ENCODE measurements at places on chromosomes 3 and 15.

DNA sequence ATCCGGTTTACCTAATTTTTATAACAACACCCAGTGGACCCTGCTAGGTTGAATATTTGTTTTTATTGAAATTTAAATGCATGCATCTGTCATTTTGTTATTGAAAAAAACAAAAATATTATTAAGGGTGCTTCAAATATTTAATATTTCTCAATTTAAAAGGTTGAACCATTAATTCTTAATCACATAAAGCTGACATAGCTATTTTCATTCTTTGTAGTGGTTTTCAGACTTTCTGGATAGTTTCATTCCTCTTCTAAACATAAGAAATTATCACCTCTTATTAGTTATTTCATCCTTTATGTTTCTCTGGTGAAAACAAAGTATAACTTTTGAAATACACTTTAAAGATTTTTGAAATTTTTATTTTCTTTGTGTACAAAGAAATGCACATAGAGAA, 369.9 kb upstream of the PLSCR5 start:
- H3K4me1 ChIP-seq, result no peaks in the 10 kb centered on the region
- DNase-seq, result no peak

DNA sequence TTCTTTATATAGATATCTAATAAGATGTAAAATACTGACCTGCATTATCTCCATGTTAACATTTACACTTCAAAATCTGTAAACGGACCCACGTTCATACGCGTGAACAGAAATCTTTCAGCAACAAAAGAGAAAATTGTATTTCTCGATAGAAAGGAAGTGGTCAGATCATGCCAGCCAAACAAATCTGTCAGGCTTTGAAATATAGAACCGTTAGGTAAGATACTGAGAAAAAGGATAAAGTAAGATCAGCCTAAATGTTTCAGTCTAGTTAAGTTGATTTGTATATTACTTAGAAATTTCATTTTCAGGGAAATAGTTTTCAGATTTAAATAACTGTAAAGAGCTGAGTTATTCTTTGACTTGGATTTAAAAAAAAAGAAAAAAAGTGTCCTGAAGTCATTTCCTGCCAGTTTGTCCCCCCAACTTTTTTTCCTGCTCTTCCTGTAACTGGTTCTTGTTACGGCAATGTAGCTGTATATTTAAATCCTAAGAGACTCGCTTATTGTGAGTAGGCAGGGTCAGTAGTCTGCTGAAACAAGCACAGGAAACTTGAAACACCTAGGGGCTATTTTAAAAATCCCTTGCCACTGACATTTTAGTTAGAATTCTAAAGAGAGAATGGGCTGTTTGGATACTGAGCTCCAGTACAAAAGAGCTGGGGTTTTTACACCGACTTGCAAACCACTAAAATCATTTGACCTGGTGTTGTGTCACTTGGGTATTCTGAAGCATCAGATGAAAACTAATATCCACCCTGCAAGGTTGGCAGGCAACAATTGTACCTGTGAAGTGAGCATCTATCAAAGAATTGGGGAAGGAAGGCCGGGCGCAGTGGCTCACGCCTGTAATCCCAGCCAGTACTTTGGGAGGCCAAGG, 237.5 kb downstream of the UBE2E2 start:
- peaks cover 42% of the 10 kb centered on the region for H3K4me1 ChIP-seq
- peaks cover 26% of the 10 kb centered on the region for H3K27me3 ChIP-seq
- DNase-seq, result no peak
- no peaks in the 10 kb centered on the region for H3K36me3 ChIP-seq
- peak overlapping the region; percentile 49 for H3K4me3 ChIP-seq

DNA sequence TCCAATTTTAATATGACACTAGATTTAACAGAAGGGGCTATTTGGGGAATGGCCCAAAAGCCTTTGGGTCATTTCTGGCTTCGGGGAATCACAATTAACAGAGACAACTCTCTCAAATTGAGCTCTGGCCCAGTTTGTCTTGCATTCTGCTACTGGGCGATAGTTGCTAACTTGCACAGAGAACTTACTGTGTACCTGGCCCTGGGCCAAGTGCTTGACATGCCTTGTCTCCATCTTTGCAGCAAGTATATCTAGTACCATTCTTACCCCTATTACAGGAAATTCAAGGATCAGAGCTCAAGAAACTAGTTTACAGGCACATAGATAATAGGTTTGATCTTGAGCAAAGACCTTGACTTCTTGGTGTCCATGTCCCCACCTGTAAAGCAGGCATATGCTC, 175.7 kb downstream of the TMEM108 start:
- H3K4me1 ChIP-seq, result peaks cover 13% of the 10 kb centered on the region
- no peaks in the 10 kb centered on the region for H3K27me3 ChIP-seq
- no peak for DNase-seq
- no peaks in the 10 kb centered on the region for H3K36me3 ChIP-seq
- H3K27ac ChIP-seq, result no peak overlapping the region

DNA sequence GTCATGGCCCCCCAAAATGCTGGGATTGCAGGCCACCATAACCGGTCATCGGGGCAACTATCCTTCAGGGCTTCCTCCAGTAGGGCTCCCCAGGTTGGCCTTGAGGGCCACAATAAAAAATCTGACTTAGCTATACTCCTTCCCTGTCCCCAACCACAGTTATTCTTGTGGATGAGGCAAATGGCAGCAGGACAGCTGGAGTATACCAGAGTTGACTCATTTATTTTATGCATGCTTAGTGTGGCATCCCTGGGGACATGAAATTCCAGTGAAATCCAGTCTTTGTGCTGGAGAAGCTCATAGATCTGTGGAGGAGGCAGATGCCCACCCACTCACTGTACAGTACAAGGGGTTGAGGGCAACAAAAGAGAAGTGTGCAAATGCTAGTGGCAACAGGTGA, 109.5 kb downstream of the RORA start:
- H3K4me1 ChIP-seq, result no peaks in the 10 kb centered on the region
- no peak for DNase-seq
- no peaks in the 10 kb centered on the region for H3K36me3 ChIP-seq
- H3K27me3 ChIP-seq, result peaks cover 18% of the 10 kb centered on the region
- H3K27ac ChIP-seq, result no peak overlapping the region
- no peak overlapping the region for H3K4me3 ChIP-seq

GRCh38 chr3:127206154-127206553, 13.2 kb downstream of the PRR23E start:
- peaks cover 3% of the 10 kb centered on the region for H3K36me3 ChIP-seq
- DNase-seq, result no peak
- no peak overlapping the region for H3K27ac ChIP-seq
- H3K27me3 ChIP-seq, result no peaks in the 10 kb centered on the region
- H3K4me1 ChIP-seq, result no peaks in the 10 kb centered on the region

DNA sequence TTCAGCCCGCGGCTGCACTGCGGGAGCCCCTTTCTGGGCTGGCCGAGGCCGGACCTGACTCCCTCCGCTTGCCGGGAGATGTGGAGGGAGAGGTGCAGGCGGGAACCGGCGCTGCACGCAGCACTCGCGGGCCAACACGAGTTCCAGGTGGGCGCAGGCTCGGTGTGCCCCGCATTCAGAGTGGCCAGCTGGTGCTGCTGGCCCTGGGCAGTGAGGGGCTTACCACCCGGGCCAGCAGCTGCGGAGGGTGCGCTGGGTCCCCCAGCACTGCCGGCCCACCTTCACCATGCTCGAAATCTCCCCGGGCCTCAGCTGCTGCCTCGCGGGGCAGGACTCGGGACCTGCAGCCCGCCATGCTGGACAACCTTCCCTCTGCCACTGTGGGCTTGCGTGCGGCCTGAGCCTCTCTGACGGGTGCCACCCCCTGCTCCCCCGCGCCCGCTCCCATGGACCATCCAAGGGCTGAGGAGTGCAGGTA, 733.5 kb upstream of the CCDC54 start:
- no peak overlapping the region for H3K27ac ChIP-seq
- no peak for DNase-seq
- H3K4me1 ChIP-seq, result no peaks in the 10 kb centered on the region
- H3K4me3 ChIP-seq, result no peak overlapping the region

Data from activated T-cell treated with anti-CD3 and anti-CD28 coated beads, Interleukin-2, amount 50 U/mL, for 72 hours (primary cell).